ENCODE measurements at places on chromosomes 5 and 9.

DNA sequence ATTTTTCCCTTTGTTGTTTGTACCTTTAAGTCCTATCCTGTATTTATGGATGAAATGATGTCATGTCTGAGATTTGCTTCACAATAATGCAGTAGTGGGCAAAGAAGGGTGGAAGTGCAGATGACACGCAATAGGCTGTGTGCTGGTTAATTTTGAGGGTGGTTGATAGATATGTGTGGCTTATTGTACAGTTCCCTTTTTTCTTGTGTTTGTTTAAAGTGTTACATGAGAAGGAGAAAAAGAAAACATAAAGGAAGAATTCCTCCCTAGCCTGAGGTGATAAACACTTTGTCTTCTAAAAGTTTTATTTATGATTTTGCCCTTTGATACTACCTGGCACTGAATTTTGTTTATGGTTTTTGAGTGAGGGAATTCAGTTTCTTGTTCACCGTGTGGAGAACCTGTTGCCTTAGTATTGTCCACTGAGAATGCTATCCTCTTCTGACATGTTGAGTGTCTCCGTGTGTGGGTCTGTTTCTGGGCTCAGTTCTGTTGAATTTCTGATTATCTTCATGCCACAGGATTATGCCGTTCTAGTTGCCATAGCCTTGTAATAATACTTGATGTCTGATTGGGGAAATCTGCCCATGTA is 52.3 kb upstream of the FAM120AOS start:
- no peak for DNase-seq

- no peak for DNase-seq
Measured at GRCh38 chr9:18796696-18797270, 236.2 kb downstream of the SAXO1 start.

- no peak for DNase-seq
Measured at GRCh38 chr5:68740226-68740910, 353.4 kb upstream of the SLC30A5 start.

DNA sequence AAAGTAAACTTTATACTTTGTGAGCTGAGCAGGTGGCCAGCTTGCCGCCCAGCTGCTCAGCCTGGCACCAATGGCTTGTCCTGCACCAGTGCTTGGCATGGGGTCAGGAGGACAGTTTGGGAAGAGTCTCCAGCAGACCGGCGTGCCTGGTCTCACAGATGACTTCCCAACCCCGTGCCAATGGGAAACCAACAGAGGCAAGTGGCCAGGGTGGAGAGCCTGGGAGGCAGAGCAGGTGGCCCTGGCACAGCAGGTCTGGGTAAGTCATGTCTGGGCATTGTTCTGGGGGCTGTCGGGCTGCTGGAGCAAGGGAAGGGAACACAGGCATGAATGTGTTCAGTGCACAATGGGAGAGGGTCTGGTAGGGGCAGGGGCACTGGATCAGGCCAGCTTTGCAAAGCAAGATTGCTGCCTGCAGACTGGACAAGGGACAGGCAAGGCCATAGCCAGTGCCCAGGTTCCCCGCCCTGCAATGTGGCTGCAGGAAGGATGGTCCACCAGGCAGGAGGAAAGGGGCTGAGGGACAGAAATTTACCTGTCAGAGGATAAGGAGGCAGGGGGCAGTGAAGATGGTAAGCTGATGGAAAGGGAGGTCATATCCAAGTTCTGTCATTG is 76.2 kb upstream of the ALDH1B1 start:
- no peak for DNase-seq

- peak; percentile 57 for DNase-seq
Measured at GRCh38 chr9:34190996-34191892, 12.4 kb downstream of the UBAP1 start.

DNA sequence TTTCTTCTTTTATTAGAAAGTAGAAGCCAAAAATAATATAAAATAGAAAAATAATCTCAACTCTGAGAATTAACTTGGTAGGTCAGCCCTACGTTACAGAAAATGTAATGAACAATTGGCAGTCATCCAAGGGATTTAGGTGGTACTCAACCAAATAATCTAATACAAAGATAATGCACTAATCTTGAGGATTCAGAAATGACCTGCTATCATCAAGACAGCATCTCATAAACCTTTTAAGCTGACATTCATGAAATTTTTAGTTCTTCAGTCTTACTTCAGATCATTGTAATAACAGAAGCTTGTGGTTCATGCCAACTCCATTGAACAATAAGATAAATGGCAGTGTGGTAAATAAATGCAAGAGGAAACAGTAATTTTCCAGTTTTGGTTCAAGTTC is 1058.0 kb downstream of the MAT2B start:
- DNase-seq, result no peak

DNA sequence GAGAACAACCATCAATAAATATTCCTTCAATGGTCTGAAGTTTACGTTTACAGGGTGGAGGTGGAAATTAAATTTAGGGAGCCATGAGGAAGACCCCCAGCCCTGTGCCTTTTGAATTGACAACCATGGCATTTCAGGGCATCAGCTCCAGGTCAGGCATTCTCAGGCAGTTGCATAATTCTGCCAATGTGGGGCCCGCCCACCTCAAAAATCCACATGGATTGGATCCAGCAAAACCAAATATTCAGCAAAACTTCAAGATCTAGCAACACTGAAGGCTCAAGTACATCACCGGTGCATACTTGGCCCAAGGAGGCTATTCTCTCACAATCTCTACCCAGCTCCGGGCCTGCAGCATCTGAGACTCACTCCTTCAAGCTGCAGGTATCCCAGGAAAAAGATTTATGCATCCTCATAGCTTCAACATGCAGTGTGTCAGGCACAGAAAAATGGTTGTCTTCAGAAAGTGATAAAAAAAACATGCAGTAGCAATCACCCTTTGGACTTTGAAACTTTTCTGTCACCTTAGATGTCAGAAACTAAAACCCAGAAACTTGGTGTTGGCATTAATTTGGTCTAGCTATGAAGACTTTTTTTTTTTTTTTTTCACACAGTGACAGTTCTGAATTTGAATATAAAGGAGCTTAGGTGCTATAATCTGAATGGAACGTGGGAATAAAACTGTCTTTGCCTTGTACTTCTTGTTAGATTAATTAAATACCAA is 21.4 kb upstream of the ANXA2R start:
- peak; percentile 73 for DNase-seq

GRCh38 chr5:115429345-115429940 is 115.1 kb downstream of the FEM1C start:
- no peak for DNase-seq

DNA sequence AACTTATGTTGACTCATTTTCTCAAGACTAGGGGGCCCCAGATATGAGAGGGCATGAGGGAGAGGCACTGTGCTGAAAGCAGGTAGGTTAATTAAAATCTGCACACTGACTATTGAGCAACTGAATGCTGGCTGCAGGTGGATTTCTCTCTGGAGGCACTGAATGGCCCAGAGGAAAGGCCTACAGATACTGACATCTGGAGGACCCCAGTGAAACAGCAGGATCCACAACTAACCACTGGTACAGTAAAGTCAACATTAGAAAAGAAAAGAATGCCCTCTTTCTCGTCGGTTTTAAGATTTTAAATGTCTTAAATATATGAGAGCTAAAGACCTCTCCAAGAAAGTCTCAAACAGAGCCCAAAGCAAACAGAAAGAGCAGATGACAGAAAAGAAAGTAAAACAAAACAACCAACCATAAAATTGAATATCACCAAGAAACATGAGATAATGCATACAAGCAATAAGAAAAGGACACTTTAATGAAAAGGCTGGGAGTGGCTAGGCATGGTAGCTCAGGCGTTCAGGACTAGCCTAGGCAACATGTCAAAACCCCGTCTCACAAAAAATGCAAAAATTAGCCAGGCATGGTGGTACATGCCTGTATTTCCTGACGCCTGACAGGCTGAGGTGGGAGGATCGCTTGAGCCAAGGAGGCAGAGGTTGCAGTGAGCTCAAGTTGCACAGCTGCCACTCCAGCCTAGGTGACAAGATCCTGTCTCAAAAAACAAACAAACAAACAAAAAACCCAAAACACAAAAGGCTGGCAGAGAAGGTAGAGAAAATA is 43.3 kb downstream of the PUM3 start:
- DNase-seq, result no peak

DNA sequence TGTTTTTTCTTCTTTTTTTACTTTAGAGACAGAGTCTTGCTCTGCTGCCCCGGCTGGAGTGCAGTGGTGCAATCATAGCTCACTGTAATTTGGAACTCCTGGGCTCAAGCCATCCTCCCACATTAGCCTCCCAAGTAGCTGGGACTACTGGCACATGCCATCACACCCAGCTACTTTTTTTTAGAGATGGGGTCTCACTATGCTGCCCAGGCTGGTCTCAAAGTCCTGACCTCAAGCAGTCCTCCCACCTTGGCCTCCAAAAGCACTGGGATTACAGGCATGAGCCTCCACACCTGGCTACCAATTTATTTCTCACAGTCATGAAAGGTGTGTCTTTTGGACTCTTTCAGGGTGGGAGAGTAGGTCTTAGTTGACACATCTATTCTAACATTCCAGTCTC is 83.0 kb upstream of the FAM120A start:
- no peak for DNase-seq

DNA sequence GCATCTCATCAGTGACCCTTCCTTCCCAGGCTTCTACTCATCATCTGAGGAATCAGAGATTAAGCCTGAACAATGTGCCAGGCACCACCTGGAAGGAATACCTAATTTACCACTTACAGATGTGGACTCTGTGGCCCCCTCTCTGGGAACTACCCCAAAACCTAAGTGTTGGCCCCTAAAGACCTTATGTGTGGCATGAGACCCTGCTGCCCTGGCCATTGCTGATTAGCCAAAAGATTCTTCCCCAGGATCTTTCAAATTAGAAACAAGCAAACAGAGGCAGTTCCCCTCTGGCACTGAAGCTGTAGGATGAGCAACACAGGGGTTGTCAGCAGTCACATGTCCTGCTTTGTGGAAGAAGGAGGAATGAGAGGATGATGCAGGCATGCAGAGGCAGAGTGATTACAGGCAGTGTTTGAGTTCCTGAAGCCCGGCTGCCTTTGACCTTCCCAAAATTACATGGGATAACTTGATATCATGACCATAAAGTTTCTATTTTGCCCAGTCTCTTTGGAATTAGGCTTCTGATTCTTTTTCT is 10.6 kb downstream of the SPINK4 start:
- no peak for DNase-seq

DNA sequence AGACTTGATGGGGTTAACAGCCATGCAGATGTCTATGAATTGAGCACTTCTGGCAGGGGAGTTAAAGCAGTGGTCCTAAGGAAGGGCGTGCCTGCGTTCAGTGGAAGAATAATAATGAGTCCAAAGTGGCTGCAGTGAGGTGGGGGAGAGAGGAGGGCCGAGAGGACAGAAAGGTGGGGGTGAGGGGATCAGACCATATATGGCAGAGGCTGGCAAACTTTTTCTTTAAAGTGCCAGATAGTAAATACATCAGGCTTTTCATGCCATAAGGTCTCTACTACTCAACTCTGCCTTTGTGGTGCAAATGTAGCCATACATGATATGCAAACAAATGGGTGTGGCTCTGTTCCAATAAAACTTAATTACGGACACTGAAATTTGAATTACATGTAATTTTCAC is 77.1 kb downstream of the STRBP start:
- no peak for DNase-seq

DNA sequence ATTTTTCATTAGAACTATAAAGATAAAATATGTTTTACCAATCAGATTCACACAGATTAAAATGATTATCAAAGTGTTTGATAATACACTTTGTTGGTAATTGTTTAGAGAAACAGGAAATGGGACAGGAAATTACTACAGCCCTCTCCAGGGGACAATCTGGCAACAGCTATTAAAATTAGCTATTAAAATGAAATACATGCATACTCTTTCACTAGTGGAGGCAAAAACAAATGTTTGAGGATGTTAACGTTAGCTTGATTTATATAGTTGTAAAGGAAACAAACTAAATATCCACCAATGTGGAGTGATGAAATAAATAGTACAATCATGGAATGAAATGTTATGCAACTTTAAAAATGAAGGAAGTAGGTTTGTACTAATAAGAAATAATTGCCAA is 53.7 kb downstream of the TARS1 start:
- DNase-seq, result no peak

DNA sequence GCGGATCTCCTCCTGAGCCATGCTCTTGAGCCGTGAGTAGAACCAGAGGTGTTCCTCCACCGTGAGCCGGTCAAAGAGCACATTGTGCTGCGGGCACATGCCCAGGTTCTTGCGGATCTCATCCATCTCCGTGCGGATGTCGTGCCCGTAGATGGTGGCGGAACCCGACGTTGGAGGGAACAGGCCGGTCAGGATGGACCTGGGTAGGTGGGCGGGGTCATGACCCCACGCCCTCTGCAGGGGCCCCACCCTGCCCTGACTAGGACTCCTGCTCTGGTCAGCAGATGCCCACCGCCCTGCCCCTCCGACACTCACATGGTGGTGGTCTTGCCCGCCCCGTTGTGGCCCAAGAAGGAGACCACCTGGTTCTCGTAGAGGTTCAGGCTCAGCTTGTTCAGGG is 12.1 kb downstream of the ABCA2 start:
- no peak for DNase-seq

GRCh38 chr5:150349681-150350275 is 7.7 kb upstream of the TCOF1 start:
- DNase-seq, result no peak

GRCh38 chr9:131476777-131477345 is 25.9 kb upstream of the POMT1 start:
- DNase-seq, result no peak

GRCh38 chr5:180816608-180817534 is 14.3 kb upstream of the MGAT1 start:
- DNase-seq, result peak; percentile 45

DNA sequence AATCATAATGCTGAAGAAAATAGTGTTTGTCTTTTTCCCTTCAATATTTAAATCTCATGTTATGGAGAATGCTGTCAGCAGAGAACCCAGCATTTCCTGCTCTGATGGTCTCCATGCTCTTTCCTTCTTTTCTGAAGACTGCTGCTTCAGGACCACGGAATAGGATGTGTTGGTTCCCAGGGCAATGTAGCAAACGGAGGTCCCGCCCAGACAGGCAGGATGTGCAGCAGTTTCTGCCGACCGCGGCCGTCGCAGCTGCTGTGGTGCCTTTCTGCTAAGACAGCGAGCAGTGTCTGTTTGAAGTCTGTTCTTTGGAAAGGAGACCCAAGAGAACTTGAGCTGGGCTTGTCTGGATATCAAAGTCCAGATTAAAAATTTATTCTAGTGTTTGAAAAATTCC is 654.3 kb downstream of the CCDC171 start:
- peak; percentile 39 for DNase-seq

DNA sequence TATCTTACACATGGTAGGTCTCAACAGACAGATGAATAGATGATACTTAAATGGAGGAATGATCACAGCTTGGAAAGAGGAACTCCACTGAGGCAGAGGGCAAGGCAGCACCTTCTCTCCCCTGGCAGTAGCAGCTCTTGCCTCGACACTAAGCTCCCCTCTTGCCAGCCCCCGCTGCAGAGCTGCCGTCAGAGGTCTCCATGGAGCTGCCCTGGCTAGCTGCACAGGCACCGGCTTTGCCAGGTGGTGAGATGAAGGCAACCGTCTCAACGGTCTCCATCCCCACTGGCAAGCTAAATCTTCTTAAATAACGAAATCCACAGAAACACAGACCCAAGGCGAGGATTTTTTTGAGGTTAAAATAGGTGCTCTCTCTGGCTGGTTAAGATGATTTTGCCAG is 81.2 kb downstream of the CRB2 start:
- no peak for DNase-seq

Data from astrocyte of the hippocampus (primary cell).